NCI-H146 (cell line): ENCODE measurements at places on chromosomes 3 and 15.

DNA sequence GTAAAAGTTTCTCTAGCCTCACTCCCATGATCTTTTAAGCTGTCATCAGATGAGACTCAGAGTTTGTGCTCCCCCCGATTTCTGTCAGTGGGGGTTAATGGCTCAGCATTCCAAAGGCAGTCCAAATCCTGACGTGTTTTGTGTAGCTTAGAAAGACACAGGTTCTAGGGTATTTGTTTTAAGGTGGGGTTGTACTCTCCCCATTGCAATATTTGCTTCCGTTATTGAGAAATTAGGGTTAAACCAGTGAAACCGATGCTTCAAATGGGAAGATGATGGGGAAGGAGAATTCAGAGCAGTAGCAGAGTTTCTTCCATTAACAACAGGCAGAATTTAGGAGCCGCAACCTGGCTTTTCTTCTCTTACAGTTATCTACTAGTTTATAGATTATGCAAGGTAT, 3.4 kb downstream of the PIGB start:
- DNase-seq = no peak

DNA sequence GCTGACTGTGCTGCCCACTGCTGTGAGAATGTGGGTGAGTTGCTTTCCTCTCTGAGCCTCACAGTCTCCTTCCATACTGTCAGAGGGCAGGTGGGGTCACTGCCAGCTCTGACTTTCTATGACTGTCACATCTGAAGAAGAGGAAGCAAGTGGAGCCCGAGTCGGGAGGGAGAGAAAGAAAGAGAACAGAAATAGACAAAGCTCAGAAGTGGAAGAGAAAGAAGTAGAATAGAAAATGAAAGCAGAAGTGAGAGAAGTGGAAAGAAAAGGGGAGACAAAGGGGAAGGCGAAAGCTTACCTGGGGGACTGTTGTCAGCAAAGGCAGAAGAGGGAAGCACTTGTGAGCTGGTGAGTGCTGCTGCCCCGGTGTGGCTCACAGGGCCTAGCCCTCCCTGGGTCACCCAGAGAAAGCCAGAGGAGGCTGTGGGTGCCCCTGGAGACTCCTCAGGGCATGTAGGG, 57.9 kb downstream of the EPHB1 start:
- no peak for DNase-seq

DNA sequence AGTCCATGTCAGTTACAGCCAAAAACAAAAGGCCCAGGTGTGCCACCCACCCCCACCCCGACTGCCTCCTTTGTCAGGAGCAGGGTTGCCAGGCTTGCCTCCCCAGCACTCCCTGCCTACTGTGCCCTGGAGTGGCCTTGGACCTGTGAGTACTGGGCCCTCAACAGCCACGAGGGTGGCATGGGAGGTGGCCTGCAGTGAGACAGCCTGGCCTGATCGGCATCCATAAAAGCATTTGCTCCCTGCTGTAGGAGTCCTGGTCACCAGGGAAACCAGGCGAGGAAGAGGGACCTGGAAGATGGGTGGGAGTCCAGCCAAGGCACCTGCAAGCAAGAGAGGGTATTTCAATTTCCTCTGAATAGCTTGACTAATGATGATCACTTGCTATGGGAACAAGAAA, 56.4 kb upstream of the KCNMB2 start:
- DNase-seq = peak; percentile 48

DNA sequence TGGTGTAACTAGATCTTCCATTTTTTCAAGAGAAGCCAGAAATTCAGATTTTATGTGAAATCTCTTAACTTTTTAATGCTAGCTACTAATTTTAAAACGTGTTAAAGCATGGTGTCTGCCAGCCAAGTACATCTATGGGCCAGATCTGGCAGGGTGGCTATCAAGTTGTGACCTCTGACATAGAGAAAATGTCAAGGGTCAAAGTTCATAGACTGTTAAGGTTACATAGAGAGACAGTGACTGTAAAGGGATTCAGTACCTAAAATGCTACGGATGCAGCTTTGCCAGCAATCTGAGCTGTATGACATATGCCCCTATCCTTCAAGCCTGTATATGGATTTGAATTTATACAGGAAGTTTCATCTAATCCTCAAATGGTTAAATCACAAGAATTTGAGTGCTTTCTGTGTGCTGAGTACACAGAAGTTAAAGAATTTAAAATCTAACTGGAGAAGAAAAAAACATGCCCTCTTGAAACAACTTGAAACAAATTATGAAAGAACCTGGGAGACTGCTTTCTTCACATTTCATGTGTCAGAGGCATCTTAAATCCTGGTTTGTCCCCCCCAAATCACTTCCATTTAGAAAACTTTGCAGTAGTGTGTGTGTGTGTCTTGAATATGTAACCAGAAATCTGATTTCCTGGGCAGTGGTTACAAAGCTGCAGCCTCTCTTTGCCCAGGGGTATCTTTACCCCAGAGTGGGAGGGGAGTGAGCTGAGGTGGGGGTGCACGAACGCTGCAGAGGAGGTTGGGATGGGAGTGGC, 895 bp upstream of the ARHGAP31 start:
- no peak for DNase-seq

- DNase-seq = no peak
Observed at GRCh38 chr15:31217566-31218270, 108.9 kb upstream of the KLF13 start.
